ENCODE measurements at places on chromosomes 7 and 10. TPM values are rescaled to one million over a fixed set of nuclear protein-coding genes. Genes with fewer than 3 reads are reported as not detected.

Gene STEAP1
- 33.7 TPM for total RNA-seq

Gene FAM25G
- not detected for total RNA-seq

Gene ADAM12
- total RNA-seq, result 16.6 TPM

Gene OPN1SW
- 2.1 TPM for total RNA-seq

Gene NEUROD6
- total RNA-seq, result not detected

Gene CYP2C19
- not detected for total RNA-seq

Gene GDF10
- not detected for total RNA-seq

Gene NOS3
- total RNA-seq, result not detected

Gene SEPTIN7
- 502 TPM for total RNA-seq

Gene HOXA11
- total RNA-seq, result 3.9 TPM

Gene GPC2
- 9.6 TPM for total RNA-seq

Gene NPC1L1
- total RNA-seq, result not detected

Gene IGFBP3
- total RNA-seq, result 14.0 TPM

Gene ZNF804B
- not detected for total RNA-seq

Gene HMX3
- total RNA-seq, result not detected

Gene GIMAP4
- not detected for total RNA-seq

Gene OR13A1
- total RNA-seq, result not detected
